Stimulated activated CD4-positive, alpha-beta T cell treated with anti-CD3 and anti-CD28 coated beads, Interleukin-1b, Interleukin-23, amount 100 ng/mL, for 1 hour (primary cell): ENCODE measurements at places on chromosomes 13 and 19.

GRCh38 chr19:31283701-31284100 lies 65.5 kb downstream of the TSHZ3 start:
- no peak for DNase-seq

DNA sequence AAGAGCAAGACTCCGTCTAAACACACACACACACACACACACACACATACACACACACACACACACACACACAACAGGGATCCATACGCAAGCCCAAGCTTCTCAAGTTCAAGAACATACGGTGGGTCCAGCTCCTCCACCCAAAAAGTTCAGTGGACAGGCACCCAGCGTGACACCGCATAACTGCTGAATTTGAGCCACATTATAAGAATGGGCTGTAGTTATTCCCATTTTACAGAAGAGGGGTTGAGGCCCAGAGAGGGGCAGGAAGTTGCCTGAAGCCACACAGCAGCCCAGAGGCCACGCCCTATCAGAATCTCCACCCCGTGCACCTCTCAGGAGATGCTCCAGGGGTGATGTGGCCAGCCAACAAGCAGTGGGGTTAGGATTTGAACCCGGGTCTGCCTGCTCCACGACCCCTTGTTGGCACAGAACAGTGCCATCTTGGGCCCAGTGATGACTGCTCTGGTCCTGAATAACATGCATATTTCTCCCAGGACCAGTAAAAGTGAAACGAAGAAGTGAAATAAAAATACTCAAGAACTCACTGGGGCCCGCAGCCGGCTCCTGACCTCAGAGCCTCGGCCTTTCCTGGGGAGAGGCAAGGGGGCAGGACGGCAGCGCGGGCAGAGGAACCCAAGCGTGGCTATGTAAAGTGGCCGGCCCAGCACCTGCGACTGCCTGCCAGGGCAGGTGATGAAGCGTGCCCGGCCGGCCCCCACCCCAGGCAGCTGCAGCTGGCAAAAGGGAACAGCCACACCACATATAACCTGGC lies 61.9 kb downstream of the AP1M1 start:
- DNase-seq: no peak

DNA sequence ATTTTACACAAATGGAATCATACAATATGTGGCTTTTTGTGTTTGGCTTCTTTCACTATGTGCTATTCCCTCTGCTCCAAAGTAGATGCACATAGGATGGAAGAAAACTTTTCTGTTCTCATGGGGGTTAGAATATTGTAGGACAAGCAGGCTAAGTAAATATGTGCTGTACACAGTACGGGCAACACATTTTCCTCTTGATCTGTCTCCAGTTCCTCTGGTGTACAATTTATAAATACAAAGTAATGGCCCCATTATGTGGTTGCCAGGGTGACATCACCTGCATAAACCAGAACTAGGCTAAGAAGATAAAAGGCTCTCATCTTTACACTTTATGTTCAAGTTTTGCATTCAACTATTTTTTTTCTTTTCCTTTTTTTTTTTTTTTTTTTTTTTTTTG lies 41.0 kb upstream of the SOX21 start:
- DNase-seq: no peak

DNA sequence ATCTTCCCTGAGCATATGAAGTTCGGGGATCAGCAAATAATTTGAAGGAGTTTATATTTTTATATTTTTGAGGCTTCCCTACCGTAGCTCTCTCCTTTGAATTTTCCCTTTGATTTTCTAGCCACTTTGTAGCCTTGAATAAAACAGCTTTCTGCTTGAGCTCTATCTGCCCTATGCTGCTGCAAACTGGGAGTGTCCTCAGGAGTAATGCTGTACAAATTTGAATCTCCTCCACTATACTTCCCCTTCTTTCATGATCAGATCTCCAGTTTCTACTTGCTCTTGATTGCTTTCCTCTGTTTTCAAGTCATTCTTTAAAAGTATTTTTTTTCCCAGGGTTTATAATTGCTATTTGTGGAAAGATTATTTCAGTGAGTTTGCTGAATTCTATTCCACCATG lies 14.6 kb downstream of the PDS5B start:
- DNase-seq: no peak

- DNase-seq: no peak
These were observed 282.1 kb downstream of the TDRD3 start for GRCh38 chr13:60679131-60679530.

DNA sequence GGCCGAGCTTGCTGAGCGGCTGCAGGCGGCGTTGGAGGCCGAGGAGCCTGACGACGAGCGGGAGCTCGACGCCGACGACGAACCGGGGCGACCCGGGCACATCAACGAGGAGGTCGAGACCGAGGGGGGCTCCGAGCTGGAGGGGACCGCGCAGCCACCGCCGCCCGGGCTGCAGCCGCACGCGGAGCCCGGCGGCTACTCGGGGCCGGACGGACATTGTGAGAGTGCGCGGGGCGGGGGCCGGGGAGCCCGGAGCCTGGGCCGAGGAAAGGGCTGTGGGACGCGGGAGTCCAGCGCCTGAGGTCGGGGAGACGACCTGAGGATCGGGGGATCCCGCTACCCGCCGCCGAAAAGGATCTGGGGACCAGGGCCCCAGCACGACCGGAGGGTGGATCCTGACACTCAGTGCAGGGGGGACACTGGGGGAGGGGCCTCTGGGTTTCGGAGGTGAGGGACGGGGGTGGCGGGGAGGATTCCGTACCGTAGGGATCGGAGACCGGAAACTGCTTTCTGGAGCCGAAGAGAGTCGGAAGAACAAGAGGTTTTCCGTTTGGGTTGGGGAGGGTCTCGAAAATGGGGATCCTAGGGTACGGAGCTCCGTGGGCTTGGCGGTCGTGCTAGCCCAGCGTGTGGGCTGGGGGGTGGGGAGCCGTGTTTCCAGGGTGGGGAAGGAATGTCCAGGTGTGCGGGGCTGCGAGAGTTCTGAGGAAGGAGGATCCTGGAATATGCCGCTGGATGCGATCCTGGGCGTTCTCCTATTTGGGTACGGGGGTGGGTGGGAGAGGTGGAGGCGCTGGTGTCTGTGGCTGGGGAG lies 616 bp downstream of the HNRNPUL1 start:
- no peak for DNase-seq

DNA sequence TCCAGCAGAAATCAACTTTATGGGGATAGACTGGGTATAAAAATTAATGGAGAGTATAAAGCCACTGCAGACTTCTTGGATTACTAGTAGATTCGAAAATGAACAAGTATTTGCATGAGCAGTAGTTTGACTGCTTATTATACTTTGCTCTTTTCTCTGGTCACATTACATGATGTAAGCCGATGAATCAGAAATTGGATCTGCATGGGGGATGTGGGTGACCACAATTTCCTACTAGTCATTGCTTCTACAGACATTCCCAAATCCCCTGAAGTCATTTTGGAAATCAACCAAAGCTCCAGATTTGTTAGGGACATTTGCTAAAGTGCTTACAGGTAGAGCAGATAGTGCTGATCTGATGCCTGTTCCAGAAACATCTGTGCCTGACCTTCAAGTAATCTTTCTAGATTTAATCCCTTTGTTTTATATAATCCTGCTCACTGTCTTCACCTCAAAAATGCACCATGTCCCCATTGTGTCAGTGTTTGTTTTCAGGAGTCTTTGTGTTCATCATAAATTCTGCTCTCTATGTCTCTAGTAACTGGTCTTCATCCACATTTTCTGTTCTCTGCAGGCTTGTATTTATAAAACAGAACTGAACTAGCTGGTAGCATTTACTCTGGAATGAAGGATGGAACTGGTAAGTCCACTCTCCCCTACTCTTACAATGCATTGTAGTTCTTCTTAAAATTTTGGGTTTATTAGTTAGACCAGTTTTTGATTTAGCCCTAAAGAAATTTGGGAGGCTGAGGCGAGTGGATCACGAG lies 201.5 kb upstream of the CSNK1A1L start:
- no peak for DNase-seq

GRCh38 chr13:109680288-109680687 lies 106.1 kb downstream of the IRS2 start:
- no peak for DNase-seq
